ENCODE measurements at places on chromosomes 7 and 10.

- no peak for DNase-seq
These were observed 383.8 kb upstream of the ZMIZ1 start for GRCh38 chr10:78684947-78685346.

DNA sequence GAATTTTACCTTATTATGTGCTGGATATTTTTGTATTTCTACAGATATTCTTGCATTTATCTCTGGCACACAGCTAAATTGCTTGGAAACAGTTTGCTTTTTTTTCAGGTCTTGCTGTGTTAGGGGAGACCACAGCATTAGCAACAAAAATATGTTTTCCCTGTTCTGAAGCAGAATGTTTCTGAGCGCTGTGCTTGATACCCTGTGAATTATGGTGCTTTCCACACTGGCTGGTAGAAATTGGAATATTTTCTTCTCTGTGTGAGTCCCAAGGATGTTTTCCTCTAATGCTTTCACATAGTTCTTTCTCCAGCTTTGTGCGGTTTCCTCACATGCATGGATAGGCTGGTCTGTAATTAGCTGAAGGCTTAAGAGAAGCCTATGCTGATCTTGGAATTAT is 651.6 kb upstream of the IGFBP3 start:
- DNase-seq, result no peak

GRCh38 chr10:74658511-74658910 is 167.9 kb upstream of the KAT6B start:
- no peak for DNase-seq

DNA sequence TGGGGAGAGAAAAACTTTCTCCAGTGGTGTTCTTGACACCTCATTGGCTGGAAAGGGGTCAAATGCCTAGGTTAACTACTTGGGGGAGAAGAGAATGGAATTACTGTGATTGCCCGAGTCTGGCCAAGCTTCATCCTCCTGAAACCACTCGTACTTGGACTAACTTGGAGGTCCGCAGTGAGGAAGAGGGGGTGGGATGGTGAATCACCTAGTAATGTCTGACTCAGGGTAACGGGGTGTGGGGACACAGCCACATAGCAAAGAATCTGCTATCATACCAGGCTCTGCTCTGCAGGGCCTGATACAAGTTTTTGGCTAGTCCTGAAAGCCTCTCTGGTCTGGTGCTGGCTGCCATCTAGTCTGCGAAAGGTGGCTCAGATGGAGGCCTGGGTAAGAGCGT is 190.9 kb downstream of the RPS24 start:
- no peak for DNase-seq

DNA sequence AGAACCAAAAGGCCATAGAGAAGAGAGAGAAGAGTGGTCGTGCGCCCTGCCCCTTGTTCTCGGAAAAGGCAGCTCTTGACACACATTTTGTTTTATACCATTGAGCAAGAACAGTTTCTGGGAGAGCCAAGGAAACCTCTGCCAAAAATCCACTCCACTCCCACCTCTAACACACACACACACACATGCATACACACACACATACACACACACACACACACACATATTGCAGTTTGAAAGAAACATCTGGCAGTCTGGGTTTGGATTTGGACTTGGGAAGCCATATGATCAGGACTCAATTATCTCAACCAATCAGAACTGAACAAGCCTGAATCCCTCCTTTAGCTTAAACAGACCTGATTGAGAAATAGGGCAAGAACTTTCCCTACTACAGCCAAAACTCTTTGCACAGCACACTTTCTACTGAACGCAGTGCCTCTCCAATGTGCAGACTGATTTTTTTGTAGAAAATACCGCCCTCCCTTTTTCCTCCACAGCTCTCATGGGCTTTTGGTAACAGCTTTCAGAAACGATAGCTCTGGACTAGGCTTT is 484.0 kb upstream of the ZWINT start:
- no peak for DNase-seq

- no peak for DNase-seq
These were observed 2.9 kb downstream of the MIOS start for GRCh38 chr7:7569615-7570014.

GRCh38 chr7:139798892-139799291 is 21.1 kb upstream of the HIPK2 start:
- no peak for DNase-seq

DNA sequence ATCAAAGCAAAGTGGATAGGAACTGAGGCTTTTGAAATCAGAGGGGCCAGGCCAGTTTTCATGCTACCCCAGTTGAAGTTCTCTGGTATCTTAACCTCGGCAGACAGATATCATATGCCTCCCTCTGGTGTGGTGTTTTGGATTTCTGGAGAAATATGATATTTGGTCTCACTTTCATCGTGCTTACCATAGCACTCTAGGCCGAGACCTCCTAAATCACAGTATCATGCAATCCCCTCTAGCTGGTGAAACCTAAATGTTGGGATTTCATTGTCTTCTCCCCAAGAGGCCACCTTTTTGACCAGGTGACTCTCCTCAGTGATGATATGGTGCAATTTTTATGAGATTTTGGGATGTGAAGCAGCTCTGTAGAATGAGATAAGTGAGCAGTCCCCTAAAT is 183.5 kb downstream of the CREB5 start:
- no peak for DNase-seq

GRCh38 chr10:84140036-84140379 is 699 bp downstream of the GHITM start:
- peak; percentile 27 for DNase-seq

- no peak for DNase-seq
These were observed 171.9 kb downstream of the FGFR2 start for GRCh38 chr10:121426307-121426706.

- no peak for DNase-seq
These were observed 20.7 kb downstream of the ECHDC3 start for GRCh38 chr10:11762706-11763500.

DNA sequence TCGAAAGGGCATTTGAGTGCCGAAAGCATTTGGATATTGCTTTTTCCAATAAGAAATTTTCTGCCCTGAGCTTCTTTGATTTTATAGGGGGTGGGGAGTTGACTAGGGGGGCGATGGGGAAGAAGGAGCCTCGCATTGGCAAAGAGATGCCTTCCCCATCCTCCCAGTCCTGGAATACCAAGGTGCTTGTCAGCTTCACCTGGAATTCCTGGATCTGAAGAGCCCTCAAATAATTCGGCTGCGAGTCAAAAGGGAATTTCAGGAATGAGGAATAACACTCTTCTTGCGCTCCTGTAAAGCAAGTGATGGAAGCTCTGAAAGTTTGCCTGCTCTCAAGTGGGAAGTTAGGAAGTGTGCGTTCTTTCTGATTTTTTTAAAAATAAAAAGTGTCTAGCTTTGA is 7.3 kb downstream of the NXPH1 start:
- no peak for DNase-seq

- no peak for DNase-seq
These were observed 101.3 kb downstream of the HIF1AN start for GRCh38 chr10:100636848-100637553.

DNA sequence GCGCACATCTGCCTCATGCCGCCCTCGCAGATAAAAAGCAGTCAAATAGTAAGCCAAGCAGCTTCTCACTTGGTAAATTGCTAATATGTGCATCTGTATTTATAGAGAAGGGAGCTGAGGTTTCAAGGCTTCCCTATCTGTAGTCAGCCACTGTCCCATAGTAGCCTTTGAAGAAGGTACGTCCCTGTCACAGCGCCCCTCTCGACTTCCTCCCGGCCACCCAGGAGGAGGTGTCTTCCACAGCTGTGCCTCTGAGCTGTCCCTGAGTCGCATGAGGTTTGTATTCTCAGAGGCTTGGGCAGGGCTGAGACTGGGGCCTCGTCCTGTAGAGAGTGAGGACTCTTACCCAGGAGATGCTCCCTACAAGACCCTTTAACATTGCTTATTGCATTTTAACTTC is 49.0 kb downstream of the SPOCK2 start:
- DNase-seq, result no peak

- no peak for DNase-seq
These were observed 5.9 kb downstream of the EBF3 start for GRCh38 chr10:129958148-129958628.

GRCh38 chr7:119802147-119802546 is 470.8 kb upstream of the KCND2 start:
- DNase-seq, result no peak

DNA sequence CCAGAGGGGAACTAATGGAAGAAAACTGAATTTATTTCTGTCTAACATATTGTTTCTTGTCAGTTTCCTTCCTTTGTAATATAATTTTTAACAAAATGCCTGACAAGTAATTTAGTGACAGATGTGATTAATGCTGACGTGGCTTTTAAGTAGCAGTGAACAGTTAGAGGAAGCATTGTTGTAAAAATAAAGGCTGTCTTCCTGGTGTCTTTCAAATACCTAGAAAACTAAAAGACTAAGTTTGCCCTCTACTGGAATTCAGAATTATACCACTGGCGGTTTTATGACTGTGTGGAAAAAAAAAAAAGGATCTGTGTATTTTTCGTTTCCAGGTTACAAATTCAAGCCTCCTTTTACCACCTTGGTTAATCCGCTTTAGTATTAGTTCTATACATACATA is 217.1 kb upstream of the DPP6 start:
- no peak for DNase-seq

DNA sequence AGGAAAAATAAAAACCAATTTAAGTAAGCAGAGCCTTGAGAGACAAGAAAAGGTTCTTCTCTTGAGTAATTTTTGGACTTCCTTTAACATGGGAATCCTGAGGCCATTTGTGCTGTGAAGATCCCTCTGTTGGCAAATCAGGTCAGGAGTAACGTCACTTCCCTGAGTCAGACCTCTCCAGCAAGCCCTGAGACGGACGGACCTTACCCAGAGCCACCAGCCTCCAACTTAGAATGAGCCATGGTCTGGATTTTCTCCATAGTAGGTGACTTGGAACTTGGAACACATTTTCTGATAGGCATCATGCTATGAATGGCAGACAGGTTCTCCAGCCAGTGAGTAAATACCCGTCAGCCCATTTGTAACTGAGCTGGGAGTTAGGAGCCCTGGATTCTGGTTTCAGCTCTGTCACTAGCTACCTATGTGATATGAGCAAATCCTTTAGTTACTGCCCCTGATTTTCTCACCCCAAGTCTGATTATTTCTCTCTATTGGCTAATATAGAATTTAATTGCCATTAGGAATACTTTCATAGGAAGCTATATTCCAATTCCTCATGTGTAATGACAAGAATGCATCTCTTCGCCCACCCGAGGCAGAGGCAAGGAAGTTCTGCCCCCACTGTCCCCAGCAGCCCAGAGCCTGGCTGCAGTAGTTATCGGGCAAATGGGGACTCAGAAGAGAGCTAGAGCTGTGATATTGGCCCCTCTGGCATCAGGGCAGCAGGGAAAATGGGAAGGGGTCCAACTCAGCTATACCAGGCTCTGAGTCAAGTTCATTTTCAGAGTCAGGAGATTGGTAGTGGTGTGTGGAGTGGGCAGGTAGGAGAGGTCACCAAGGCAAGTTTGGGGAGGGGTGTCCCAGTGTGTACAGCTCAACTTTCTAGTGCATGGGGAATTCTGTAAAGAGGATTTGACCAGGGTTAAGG is 153.7 kb upstream of the AGK start:
- DNase-seq, result no peak

- DNase-seq, result no peak
These were observed 9.6 kb downstream of the ZKSCAN5 start for GRCh38 chr7:99514050-99514449.

- no peak for DNase-seq
These were observed 88.6 kb downstream of the VIM start for GRCh38 chr10:17316488-17317170.

GRCh38 chr10:67853512-67853911 is 15.5 kb upstream of the DNAJC12 start:
- DNase-seq, result no peak

- no peak for DNase-seq
These were observed 40.5 kb downstream of the ADRB1 start for GRCh38 chr10:114084215-114084614.

DNA sequence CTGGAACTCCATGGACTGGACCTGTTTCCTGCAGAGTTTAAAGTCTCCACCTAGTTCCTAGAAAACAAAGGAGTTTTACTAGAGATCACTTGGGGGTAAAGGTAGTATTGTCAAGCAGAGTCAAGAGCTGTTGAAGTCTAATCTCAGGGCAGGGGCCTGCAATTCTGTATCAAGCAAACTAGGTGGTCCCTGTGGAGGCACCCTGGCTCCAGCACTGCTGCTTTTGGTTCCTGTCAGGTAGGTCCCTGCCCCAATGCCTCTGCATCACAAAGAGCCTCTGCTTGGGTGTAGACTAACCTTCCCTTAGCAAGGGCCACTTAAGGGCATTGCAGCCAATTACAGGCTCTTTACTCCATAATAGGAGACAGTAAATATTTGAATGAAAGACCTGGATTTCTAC is 22.5 kb downstream of the ZSCAN25 start:
- DNase-seq, result no peak

DNA sequence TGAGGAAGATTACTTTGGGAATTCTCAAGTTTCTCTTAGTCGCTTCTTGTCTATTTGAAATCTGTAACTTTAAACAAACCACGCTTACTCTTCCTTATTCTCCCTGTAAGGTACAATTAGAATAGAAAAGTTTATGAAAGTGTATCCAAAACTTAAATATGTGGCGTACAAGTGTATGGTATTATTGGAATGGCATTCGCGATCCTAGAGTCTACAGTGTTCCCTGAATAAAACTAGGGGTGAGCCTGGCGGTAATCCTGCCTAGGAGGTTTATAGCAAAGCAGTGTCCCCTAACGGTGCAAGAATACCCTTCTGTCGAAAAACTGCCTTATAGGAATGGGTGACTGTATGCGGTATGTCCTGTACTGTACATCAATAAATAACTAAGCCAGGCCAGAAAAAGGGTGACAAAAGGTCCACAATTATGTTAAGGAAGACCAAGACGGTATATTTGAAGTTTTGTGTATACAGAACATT is 1.2 kb downstream of the TASOR2 start:
- no peak for DNase-seq

DNA sequence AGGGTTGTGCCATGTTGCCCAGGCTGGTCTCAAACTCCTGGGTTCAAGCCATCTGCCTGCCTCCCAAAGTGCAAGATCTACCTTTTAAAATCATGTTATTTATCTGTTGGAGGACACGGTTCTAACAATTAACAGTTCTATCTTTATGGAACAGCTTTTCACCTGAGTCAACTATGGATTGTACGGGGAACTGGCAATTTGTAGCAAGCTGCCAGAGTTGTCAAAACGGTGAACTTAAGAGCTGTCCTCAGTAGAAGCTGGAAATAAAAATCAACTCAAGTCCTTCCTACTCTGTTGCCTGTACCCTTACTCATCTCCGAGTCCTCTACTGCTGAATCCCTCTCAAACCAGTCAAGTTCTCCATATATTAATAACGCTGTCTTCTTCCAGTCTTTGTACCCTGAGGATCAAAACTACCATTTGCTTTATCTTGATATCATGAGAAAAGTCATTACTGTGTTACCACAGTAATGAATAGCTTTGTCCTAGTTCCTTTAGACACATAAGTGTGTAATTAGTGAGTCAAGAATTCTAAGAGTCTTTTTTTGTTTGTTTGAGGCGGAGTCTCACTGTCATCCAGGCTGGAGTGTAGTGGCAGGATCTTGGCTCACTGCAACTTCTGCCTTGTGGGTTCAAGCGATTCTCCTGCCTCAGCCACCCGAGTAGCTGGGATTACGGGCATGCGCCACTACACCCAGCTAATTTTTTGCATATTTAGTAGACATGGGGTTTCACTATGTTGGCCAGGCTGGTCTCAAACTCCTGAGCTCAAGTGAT is 28.2 kb downstream of the HBP1 start:
- DNase-seq, result no peak

Data from LoVo (cell line).